Activated CD8-positive, alpha-beta memory T cell treated with anti-CD3 and anti-CD28 coated beads, Interleukin-2, amount 10 ng/mL, durations not matched to agents 7 days and 5 days (primary cell): ENCODE measurements at places on chromosomes 11 and 22. TPM values are rescaled to one million over a fixed set of nuclear protein-coding genes. Genes with fewer than 3 reads are reported as not detected.

DNA sequence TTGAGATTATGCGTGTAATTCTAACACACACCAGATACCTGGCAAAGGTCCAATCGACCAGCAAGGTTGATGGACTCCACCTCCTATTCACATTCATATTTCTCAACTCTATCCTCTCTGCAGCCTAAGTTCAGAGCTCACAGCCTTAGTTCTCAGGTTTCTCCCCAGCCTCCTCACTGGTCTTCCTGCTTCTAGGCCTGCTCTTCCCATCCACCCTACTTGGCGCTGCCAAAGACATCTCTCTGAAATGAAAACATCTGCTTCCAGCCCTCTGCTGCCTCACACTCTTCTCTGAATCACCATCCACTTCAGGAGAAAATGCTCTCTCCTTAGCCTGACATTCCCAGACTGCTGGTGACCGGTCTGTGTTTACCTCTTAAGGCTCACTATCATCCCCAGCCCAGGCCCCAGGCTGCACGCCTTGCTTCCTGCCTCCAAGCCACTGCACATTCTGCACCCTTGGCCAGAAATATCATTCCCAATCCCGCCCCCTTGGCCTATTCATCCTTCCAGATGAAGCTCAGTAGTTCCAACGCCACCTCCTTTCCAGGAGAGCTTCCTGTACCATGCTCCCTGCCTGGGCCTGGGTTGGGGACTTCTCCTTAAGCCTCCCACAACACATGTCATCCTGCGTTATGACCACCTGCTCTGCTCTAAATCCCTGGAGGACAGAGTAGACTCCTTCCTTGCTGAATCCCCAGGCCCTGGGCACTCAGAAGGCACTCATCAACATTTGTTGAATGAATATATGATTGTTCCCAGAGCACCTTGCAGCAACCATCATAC lies 3.5 kb downstream of the ARRB1 start:
- DNase-seq, result no peak

- no peak for DNase-seq
Measured at GRCh38 chr22:48588878-48589450, 1238.7 kb downstream of the BRD1 start.

- peak; percentile 58 for DNase-seq
Measured at GRCh38 chr11:63536669-63537292, at the start of gene PLAAT4. Gene PLAAT4, plus strand, starts transcription at chr11:63536808. Its CDS starts 61 bp downstream, at chr11:63536869.

GRCh38 chr22:31627223-31627731 lies 34.7 kb downstream of the PISD start:
- no peak for DNase-seq

- DNase-seq, result peak; percentile 67
Measured at GRCh38 chr11:68838572-68838964, 3.1 kb downstream of the CPT1A start.

GRCh38 chr11:35418282-35419183 lies 825 bp downstream of the SLC1A2 start:
- no peak for DNase-seq

Gene KRTAP5-9
- not detected for total RNA-seq
